ENCODE measurements at places on chromosomes 13 and 19.

GRCh38 chr13:67133476-67133875 lies 96.7 kb downstream of the PCDH9 start:
- no peak for DNase-seq

GRCh38 chr13:46620029-46620428 lies 67.1 kb downstream of the LRCH1 start:
- no peak for DNase-seq

GRCh38 chr13:82467626-82468025 lies 1414.6 kb downstream of the SLITRK1 start:
- DNase-seq: no peak

- DNase-seq: no peak
Observed at GRCh38 chr13:98798849-98799645, 46.6 kb upstream of the SLC15A1 start.

- DNase-seq: no peak
Observed at GRCh38 chr19:33064458-33064791, 263 bp downstream of the RHPN2 start.

DNA sequence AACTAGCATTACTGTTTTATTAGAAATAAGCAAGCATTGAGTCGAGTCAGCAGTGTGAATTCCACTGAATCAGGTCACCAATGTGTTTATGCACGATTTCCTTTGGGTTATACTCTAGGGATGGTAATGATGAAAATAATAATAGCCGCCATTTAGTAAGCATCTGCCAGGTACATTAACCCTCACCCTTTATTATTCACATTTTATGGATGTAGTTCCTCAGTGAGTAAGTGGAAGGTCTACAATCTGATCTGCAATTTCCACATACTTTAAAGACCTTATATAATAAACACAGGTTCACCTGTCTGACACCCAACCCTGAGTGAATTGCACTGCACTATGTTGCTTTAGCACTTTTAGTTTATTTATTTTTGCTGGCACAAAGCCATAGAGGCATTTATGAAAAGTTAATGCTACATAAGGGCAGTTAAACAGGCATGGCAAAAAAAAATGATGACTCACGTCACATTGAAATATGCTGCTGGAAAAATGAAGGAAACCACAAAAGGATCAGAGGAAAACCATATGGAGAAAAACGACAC lies 122.4 kb downstream of the TRPC4 start:
- no peak for DNase-seq

DNA sequence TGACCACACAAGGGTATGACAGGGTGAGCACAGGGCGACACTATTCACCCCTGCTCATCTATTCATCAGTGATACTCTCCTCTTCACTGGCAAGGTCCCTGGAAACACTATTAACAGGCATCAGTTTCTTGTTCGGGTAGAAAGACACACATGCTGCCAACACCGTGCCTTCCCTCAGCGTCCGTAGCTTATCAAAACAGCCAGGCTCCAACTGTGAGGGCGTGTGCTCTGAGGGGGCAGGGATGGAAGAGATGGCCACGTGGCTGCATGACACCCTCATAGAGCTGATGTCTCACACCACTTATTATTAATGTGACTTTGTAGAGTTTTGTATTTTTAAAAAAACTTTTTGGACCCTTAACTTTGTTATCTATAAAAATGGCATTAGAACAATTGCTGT lies 160.3 kb downstream of the ITGBL1 start:
- DNase-seq: no peak

- no peak for DNase-seq
Observed at GRCh38 chr19:1474011-1474764, 4.8 kb downstream of the C19orf25 start.

- DNase-seq: no peak
Observed at GRCh38 chr13:33235078-33235477, 50.5 kb downstream of the STARD13 start.

DNA sequence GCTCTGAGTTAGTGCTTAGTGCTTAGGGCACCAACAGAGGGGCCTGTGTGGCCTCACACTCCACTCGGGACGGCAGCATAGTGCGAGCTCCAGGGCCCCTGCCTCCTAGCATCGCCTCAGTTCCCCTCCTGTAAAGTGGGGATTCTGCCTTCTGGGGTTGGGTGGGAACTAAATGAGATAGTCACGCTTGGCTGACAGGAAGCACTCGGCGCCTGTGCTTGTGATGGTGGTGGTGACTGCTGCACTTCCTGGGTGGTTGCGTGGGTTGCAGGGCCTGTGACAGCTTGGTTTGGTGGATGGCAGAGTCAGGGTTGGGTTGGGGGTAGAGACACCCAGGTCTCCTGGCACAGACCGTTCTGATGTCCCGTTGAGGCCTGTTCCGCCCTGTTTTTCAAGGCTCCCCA lies 7.7 kb downstream of the PLEKHF1 start:
- no peak for DNase-seq

DNA sequence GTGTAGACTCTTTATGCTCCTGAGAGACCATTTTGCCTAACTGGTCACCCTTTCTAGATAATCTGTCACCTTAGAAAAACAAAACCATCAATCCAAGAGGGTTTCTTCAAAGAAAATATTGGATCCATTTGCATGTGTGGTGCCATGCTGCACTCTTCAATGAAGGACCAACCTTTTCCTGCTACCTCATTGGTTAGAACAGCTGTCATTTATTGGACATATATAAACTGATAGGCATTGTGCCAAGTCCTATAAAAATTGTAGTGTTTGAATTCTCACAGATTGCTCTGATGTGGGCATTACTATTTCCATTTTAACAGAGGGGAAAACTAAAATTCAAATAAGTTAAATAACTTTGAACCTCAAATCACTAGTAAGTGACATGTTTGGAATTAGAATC lies 333.2 kb downstream of the MYO16 start:
- DNase-seq: no peak

DNA sequence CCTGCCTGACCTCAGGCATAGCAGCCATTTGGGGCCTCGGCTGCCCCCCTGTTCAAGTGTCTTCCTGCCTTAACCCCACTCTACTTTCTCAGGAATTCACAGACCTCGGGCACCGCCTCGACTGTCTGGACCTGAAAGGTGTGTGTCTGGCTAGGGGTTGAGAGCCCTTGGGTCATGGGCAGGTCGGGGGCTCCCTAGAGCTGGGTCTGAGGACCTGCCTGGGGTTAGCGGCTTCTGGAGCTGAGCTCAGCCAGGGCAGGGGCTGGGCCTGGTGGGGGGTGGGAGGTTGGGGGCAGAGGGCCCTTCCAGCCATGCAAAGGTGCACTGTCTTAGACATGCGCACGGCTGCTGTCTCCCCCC lies 20.7 kb downstream of the NKPD1 start:
- DNase-seq: no peak

GRCh38 chr13:23847497-23847896 lies 41.7 kb downstream of the MIPEP start:
- DNase-seq: no peak

DNA sequence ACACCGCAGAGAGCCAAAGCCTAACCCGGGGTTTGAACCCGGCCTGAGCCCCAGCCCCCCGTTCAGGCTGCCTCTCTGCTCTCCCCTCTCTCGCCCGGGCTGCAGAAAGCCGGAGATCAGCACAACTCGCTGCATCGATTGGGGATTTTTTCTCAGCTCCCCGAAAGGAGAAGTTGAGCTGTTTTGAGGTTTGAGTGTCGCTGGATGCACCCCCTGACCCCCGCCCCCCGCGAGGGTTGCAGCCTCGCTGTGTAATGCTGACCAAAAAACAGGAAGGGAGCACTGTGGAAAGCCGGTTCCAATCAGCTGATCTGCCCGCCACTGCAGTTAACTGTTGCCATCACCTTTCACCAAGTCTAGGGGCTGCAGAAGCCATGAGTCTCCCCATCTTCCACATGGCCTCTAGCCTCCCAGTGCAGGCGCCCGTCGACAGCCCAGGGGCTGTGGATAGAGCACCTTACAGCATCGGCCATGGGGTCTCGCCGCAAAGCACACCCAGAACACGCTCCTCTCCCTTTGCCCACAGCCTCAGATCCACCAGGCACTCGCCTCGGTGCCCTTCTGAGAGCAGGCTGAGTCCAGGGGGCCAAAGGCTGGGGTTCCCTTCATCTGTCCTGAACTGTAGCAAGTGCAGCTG lies 34.5 kb downstream of the MYO9B start:
- DNase-seq: no peak

- DNase-seq: no peak
Observed at GRCh38 chr13:64553411-64554129, 2676.6 kb downstream of the PCDH9 start.

DNA sequence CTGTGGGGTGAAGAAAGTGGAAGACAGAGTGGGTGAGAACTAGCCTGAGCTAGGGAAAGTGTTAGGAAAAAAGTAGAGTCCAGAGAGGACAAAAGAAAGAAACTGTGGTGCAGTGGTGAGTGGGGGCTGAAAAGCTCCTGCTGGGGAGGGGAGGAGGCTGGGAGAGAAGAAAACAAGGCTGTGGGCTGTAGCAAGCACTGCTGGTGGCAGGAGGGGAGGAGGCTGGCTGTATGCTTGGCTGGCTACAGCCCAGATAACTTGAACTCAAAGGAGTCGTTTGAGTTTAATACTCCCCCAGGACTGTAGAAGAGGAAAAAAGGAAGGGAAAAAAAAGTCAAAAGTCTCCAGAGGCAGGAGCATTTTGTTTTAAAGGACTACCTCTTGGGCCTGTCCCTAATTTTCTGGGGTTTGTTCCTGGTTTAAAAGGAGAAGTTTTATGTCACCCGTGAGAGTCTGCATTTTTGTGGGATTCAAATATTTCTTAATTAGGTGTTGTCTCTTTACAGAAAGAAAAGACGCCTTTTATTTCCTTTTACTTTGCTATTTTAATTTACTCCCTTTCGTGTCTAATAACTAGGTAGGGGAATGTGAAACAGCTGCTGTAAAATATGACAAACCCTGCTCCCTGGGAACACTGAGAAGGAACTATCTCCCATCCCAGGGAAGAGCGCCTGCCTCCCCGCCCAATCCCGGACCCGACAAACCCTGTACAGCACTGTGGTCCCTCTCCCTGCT lies 21.7 kb downstream of the ZIC5 start:
- DNase-seq: no peak

DNA sequence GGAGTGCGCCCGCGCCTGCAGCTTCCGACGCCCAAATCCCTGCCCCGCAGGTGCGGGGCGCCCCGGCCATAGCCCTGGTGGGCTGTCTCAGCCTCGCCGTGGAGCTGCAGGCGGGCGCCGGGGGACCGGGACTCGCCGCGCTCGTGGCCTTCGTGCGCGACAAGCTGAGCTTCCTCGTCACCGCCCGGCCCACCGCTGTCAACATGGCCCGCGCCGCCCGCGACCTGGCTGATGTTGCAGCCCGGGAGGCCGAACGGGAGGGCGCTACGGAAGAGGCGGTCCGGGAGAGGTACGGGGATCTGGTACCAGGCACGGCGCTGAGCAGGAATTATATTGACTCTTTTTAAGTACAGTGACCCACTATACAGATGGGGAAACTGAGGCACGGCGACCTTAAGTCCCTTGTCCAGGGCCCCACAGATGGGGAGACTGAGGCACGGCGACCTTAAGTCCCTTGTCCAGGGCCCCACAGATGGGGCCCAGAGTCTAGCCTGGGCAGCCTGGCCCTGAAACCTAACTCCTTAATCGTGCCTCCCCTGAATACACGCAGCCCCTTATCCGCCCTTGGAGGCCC lies 586 bp downstream of the MRI1 start:
- DNase-seq: no peak

GRCh38 chr13:34942732-34943435 lies 814 bp downstream of the NBEA start:
- no peak for DNase-seq

GRCh38 chr13:108968566-108968965 lies 339.2 kb downstream of the MYO16 start:
- DNase-seq: no peak
